HEK293T (cell line): ENCODE measurements at places on chromosomes 3 and 15.

- peak; percentile 25 for DNase-seq
Observed at GRCh38 chr3:50205413-50206276, 574 bp downstream of the SLC38A3 start.

DNA sequence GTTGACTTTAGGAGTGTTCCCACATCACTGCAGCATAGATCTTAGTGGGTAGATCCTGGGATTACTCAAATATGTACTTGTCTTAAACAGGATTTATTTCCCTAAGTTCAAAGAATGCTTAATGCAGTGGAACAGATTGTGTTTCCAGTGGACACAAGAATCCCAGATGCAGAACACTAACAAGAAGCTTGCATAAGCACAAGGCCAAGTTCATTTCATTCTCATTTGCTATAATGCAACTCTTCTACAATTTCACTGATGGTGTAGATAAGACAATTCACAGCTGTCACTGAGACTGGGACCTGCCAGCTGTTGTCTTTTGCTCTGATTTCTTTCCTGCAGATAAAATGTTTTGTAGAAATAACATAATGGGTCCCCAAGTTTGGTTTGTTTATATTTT lies 225.6 kb downstream of the NFKBIZ start:
- DNase-seq: no peak

- DNase-seq: no peak
Observed at GRCh38 chr3:141411251-141411771, 43.0 kb downstream of the ZBTB38 start.

- no peak for DNase-seq
Observed at GRCh38 chr3:171888466-171888865, 45.3 kb downstream of the TMEM212 start.

- DNase-seq: no peak
Observed at GRCh38 chr3:98151241-98151640, 4.0 kb downstream of the OR5H14 start.

DNA sequence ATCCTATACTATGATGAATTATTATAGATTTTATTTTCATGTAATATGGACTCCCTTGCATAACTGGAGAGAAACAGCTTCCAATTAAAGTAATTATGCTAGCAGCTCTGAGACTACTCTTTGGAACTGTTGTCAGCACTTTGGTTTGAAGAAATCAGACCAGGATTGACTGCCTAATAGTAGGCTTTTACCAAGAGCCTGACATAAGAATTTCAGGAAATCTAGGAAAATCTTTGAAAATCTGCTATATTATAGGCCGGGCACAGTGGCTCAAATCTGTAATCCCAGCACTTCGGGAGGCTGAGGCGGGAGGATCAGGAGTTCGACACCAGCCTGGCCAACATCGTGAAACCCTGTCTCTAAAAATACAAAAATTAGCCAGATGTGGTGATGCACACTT lies 62.9 kb downstream of the ZNF609 start:
- DNase-seq: no peak

GRCh38 chr3:28139967-28140634 lies 101.3 kb upstream of the CMC1 start:
- no peak for DNase-seq

DNA sequence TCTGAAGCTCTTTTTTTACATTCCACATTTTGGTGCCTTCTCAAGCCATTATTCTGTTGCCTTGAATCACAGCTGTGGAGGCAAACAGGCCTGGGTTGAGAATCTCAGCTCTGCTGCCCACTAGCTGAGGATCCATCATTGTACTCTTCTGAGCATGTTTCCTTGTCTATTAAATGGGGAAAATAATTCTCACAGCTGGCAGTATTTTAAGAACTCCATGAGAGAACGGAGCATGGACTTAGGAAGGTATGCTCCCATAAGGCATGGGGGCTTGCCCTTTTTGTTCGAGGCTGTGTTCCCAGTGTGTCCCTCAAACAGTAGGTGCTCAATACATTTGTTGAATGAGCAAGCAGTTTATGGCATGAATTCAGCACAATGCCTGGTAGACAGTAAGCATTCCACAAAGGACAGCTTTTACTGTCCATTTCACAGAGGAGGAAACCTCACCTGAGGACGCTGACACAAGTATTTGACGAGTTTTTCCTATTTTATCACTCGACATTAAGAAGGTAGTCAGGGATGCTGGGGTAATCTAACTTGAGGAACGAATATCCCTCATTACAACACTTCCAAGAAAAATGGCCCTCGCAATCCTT lies 2.1 kb upstream of the PTPRG start:
- DNase-seq: no peak

DNA sequence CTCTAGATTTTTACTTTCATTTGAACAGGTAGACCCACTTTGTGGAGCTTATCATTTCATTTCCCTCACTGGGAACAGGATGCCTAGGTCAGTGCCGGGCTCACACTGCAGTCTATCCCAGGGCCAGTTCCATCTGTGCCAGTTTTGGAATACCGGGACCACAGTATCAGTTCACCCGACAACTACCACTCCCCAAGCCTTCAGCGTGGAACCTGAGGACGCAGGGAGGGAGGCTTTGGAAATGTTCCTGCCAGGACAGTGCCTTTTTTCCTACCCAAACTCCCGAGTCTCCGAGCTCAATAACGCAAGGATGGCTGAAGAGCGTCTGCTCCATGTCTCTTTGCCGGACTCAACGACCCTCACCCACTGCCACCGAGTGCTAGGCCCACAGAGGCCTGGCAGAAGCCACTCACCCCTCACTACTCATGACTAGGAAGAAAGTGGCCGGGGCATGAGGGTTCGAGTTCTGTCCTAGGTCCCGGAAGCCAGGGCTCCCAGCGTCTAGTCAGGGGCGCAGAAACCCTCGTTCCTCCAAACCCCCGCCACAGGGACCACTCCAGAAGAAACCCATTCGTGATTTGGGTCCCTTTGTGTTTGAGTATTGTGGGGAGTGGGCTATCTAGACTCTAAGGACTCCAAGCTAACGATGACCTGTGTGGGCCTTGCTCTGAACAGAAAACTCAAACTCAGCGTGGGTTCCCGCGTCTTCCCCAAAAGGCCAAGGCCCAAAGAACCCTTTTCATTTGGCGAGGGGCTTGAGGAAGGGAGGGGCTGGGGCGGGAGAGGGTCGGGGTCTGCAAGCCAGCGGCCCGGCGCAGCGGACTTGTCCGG lies 11.4 kb downstream of the ZIC1 start:
- no peak for DNase-seq

- no peak for DNase-seq
Observed at GRCh38 chr3:185507883-185508282, 9.0 kb upstream of the TMEM41A start.

- no peak for DNase-seq
Observed at GRCh38 chr15:98965597-98965996, 42.0 kb downstream of the PGPEP1L start.

DNA sequence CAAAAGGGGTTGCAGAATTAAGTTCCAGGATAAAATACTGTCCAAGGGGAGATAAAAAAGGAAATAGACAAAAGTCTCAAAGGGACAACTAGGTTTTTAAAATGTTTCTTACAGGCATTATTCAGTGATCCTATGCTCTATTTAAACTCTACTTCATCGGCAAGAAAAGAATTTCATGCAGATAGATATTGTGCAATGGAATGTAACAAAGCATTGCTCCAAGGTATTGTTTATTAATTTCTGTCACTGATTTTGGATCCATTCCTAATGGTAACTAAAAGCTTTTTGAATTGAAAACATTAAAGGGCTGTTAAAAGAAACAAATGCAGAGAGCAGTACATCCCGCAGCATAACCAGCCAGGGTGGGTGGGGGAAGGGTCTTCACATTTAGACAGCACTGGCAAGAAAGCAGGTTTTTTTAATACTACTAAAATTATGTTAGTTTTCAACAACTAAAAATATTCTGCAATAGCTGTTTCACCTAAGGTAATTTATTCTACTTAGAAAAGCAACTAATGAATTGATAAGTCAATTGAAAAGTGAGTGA lies 82.9 kb downstream of the THBS1 start:
- no peak for DNase-seq

DNA sequence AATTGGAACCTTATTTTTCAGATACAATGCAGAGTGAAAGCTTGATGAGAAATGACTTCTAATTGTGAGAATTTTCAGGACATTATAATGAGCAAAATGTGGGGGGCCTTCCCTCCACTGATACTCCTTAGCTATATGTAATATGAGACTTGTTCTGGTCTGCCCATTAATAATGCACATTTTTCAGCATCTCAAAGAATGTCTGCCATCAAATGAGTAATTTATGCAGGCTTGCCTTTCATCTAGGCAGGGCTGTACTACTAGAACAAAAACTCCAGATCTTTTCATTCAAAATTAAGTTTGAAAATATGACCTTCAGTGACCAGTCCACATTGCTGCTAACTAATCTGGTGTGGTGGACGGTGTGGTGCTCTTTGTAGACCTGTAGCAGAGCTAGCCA lies 127.4 kb downstream of the LRTM1 start:
- DNase-seq: no peak

- DNase-seq: no peak
Observed at GRCh38 chr3:53028641-53029040, 17.2 kb downstream of the SFMBT1 start.

DNA sequence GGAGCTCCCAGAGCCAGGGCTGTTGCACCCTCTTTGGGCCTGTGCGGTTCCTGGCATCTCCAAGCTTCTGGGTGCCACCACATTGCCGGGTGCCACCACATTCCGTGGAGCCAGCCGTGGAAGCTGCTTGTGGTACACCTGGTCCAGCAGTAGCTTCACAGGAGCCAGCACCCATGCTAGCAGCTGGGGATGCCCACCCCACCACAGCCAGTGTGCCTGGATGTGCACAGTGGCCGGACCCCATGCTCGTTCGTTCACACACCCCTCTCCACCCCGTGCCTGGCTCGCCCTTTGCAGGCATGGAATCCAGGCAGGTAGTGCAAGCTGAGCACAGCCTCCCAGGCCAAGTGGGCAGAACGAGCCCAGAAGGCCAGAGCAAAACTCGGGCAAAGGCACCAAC lies 1029.8 kb upstream of the GBE1 start:
- DNase-seq: no peak

DNA sequence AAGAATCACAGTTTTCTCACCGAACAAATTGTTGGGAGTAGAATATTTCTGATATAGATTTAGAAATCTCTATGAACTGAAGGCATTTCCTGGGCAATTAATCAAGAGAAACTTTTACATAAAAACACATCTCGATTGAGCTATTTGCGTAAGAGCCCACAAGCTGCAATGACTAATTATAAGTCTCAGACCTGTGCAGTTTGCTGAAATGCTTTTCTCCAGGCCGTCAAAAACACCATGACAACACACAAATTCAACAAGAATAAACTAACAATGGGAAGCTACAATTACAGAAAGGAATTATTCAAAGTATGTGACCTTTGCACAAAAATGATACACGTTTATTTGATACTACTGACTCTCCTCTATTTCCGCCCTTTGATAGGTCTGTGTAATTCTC lies 481.2 kb upstream of the WNT5A start:
- no peak for DNase-seq

DNA sequence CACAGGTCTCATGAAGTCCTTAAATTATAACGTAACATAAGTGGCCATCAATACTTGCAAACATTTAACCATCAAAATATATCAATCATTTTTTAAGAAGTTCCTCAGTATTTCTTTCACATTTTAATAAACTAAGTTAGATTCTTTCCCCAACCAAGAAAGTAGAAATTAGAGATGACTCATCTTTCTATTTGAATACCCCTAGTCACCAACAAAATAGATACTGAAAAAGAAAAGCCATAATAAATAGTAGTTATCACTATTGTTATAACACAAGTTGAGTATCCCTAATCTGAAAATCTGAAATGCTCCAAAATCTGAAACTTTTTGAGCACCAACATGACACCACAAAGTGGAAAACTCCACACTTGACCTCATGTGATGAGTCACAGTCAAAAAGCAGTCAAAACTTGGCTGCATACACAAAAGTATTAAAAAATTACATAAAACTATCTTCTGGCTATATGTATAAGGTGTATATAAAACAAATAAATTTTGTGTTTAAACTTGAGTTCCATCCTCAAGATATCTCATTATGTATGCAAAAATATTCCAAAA lies 3.7 kb downstream of the SHQ1 start:
- DNase-seq: no peak

DNA sequence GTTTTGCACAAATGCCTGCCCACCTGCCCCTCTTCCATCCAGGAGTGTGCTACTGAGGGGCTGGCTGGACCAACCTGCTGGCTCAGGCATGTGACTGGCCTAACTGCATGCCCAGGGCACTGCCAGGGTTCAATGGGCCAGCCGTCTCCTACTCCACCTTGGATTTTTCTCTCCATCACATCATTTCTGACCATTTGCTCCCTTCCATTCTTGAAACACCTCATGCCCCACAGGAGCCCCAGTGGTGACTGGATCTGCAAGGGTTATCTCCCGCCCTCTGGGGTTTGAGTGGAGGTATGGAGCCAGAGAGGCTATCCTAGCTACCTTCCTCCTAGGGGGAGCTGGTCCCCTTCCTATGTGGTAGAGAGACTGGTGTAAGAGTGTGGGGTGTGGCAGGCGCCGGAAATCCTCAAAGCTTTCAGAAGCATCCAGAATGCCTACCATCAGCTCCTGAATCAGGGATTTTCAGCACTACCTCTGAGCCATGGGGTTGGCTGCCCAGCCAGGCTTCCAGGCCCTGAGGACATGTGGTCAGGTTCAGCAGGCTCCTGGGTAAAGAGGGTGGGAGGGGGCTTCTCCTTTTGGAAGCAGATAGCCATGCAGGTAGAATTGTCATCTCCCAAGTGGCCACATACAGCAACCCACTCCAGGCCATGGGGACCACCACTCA lies 2.9 kb upstream of the MANF start:
- no peak for DNase-seq

DNA sequence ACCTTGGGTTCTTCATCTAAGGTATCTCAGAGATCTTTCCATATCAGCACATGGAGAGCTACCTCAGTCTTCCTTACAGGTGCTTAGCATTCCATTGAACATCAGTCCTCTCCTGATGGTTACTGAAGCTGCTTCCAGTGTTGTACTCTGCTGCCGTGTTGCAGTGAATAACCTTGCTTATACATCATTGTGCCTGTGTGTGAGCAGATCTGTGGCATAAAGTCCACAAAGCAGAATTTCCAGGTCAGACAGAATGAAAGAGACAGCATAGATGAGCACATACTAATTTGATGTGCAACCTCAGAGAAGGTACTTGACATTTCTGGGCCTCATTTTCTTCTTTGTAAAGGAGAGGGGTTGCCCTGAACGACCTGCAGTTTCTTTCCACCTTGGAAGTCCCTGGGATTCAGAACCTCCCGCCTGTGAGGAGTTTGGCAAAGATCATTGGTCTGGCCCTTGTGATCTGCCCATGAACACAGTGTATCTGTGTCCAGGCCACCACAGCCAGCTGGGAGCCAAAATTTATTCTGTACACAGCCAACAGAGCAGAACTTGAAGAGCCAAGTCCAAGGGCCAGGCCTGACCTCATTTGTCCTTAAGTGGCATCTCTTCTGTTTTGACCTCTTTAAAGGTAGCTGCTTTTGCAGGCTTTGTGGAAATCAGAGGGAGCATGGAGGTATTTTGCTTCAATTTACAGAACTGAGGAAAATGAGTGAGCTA lies 57.2 kb upstream of the SLC7A14 start:
- no peak for DNase-seq

- DNase-seq: no peak
Observed at GRCh38 chr3:177262396-177262795, 65.1 kb upstream of the TBL1XR1 start.
